ENCODE measurements at places on chromosomes 6 and 20.

GRCh38 chr6:51960419-51960818, 127.0 kb downstream of the PKHD1 start:
- no peak for ATAC-seq

- ATAC-seq: no peak
These were observed 10.6 kb downstream of the ORC3 start for GRCh38 chr6:87600576-87600975.

- no peak for ATAC-seq
These were observed 17.4 kb downstream of the NKX2-2 start for GRCh38 chr20:21496452-21496851.

DNA sequence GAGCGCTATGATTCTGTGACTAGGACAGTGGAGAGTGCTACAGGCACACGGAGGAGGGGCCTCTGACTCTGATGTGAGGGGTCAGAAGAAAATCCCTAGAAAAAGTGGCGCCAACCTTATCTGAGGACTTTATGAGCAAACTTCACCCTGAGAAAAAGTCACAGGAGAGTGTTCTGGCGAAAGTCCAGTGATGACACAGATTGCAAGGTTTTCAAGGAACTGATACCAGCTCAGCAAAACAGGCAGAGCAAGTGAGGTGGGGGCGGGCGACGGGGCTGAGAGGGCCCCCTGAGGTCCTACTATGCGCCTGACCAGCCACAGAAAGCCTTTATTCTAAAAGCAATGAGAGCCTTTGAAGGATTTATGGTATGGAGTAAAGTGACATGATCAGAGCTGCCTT, 73.3 kb downstream of the SLC22A23 start:
- no peak for ATAC-seq

DNA sequence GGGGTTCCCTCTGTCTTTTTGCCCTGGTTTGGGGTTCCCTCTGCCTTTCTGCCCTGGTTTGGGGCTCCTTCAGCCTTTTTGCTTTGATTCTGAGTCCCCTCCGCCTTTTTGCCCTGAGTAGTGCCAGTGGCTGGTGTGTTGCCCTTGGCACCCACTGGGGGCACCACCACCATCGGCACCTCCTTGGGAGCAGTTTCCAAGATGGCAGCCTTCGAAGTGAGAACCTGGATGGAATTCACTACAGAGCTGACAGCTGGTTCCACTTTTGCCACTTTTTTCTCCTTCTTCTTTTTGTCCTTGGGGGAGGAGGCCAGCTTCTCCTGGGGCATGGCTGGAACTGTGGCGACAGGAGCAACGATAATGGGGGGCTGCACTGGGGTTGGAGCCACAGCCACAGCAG, 22.2 kb downstream of the RRBP1 start:
- no peak for ATAC-seq

- ATAC-seq: no peak
These were observed 62.0 kb downstream of the GFOD1 start for GRCh38 chr6:13425270-13425873.

GRCh38 chr20:37108676-37109075, 12.9 kb upstream of the RBL1 start:
- ATAC-seq: no peak

DNA sequence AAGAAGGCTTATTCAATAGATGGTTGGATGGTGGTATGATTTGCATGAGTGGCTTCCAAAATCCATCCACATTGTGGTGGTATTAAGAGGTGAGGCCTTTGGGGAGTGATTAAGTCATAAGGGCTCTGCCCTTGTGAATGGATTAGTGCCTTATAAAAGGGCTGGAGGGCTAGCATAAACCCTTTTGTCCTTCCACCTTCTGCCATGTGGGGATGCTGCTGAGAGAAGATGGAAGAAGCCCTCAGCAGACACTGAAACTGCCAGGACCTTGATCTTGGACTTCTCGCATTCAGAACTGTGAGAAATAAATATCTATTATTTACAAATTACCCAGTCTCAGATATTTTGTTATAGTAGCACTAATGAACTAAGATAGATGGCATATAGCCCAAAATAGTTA, 27.8 kb upstream of the SRPK1 start:
- no peak for ATAC-seq

- ATAC-seq: no peak
These were observed 76.6 kb upstream of the CST7 start for GRCh38 chr20:24872291-24873024.

- ATAC-seq: no peak
These were observed 300.2 kb downstream of the UTRN start for GRCh38 chr6:144585217-144585814.

DNA sequence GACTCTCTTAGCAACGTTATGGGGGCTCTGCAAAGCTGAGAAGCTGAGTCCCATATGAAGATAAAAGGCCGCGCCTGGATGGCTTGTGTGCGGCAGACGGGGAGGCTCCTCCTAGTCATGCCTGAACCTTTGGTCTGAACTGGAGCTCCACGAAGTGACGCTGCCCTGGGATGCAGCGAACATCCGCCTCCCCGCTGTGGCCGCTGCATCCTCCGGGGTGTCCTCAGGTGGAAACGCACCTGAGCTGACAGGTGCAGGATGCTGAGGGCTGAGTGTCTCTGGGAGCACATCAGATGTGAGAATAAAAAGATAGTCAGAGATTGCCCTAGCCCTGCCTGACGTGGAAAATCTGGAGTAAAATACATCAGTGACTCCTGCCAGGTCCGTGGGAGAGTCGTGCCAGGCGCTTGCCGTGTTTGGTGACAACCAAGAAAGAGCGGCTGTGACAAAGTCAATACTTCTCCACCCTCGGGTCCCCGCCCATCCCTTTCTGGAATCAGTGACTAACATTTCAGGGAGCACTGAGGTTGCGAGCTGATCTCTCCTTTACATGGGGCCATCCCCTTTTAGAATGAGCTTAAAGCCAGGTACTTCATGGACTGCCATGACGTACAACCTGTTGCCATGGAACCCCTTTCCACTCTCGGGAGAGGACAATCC, 162.8 kb upstream of the AFDN start:
- no peak for ATAC-seq

DNA sequence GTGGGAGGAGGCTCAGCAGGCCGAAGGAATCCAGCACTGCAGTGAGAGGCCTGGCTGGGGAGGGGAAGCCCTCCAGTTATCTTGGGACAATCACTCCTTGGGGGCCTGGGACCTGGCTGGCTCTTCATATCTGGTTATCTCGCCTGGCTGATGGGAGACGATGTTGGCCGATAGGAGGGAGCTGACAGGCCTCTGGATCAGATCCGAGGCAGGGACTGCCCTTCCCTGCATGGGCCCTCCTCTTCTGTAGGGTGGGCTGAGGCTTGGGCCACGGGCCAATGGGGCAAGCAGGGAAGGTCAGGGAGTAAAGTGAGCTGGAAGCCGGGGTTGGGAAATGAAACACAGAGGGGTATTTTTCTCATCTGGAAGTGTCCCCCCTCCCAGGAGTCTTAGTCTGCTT, 25.2 kb downstream of the MANBAL start:
- no peak for ATAC-seq

DNA sequence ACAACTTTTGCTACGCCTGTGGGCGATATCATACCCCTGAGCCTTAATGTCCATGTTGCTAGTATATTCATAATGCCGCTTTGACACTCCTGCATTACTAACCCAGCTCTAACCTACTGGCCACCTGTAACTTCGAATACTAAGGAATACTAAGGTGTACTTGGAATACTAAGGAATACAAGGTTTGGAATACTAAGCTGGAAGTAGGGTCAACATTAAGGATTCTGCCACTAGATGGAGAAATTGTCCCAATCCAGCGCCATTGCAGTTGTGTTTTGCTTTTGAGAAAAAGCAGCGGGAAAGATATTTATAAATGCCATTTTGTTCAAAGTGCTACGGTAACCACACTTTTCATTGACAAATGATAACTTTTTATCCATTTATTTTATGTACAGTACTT, 10.7 kb downstream of the TBXT start:
- no peak for ATAC-seq

DNA sequence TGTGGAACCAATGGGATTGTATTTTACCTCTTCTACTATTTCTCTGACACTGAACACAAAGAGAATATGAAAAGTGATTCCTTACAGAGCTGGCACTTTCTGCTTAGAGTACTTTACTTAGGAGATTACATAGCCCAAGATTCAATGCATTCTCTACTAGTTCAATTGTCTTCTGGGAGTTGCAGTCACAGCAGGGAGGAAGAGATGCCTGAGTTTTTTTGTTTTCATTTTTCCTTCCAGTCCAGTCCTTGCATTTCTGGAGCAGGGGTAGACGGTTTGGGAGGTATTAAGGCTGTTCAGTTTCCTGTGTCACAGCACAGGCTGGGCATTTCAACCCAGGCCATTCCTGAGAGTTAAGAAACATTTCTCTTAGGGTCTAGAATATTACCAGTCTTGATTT, 42.0 kb upstream of the SLC2A12 start:
- no peak for ATAC-seq

- no peak for ATAC-seq
These were observed 21.1 kb downstream of the EYA2 start for GRCh38 chr20:46915575-46916257.

GRCh38 chr20:23915844-23916243, 36.3 kb upstream of the CST5 start:
- no peak for ATAC-seq

DNA sequence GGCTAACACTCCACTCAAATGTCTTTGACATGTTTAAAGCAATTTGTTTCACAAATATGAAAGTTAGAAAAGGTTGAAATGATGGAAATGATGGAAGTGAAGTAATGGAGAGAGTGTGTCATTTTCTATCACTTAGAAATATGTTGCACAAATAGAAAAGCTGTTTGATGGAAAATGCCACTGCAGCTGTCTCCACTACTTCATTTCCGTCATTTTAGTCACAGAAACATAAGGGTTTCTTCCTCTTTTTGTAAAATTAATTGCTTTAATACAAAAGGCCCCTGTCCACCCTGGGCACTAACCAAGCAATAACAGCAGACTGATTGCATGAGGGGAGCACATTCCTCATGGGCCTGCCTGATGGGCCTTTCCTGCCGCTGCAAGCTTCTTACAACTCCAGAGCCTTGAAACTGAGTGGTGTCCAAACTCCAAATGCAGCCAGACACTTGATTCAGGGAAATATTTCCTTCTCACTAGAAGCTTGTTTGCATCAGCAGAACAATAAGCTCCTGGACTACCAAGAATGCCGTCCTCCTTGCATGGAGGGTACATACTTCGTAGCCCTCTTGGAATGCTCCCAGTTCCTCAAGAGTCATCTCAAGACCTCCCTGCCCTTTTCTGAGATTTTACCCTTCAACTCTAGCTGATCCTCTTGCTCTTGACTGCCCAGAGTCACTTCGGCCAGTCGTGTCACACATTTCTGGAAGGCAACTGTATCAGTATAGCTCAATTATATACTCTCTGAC, 36.1 kb downstream of the F13A1 start:
- ATAC-seq: no peak

- no peak for ATAC-seq
These were observed 192.8 kb downstream of the COL19A1 start for GRCh38 chr6:70059039-70059719.

DNA sequence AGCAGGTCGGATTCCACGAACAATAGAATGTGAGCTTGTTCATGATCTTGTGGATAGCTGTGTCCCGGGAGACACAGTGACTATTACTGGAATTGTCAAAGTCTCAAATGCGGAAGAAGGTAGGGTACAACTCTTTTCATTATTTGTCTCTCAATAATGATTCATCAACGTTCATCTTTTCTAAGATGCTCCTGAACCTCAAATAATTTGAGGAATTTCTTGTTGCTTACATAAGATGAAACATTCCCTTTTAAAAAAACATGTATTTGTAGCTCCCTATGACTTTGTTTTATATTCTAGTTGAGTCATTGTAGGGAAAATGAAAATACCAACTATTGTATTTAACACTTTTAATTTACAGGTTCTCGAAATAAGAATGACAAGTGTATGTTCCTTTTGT, 17.0 kb downstream of the MCM8 start:
- ATAC-seq: no peak

DNA sequence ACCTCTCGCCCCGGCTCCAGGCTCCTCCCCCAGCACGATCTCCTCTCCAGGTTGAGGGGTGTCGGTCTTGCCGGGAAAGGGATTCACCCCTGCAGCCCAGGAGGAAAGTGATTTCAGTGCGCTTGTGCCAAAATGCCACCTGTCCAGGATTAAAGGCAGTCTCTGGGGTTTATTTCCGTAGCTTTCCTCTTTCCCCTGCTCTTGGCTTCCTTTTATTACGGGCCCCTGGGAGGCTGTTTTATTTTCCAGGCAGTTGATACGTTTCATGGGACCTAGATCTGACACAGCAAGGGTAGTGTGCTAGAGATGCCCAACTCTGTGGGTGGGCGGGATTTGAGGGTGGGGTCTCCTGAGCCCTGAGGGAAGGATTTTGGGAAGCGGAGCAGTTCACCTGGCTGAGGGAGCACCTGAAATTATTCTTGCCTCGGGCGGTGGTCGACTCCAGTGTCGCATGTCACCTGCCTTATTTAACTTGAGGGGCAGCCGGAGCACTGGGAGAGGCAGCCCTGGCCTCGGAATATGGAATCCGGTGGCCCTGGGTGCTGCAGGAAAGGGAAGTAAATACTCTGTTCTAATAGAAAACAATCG, 9.5 kb upstream of the NKX2-2 start:
- ATAC-seq: no peak

GRCh38 chr6:129621252-129621651, 88.7 kb downstream of the ARHGAP18 start:
- ATAC-seq: peak; percentile 64

GRCh38 chr6:125932451-125932795, 24.1 kb upstream of the HINT3 start:
- ATAC-seq: no peak

GRCh38 chr6:85134172-85134571, 315.7 kb upstream of the NT5E start:
- ATAC-seq: no peak

DNA sequence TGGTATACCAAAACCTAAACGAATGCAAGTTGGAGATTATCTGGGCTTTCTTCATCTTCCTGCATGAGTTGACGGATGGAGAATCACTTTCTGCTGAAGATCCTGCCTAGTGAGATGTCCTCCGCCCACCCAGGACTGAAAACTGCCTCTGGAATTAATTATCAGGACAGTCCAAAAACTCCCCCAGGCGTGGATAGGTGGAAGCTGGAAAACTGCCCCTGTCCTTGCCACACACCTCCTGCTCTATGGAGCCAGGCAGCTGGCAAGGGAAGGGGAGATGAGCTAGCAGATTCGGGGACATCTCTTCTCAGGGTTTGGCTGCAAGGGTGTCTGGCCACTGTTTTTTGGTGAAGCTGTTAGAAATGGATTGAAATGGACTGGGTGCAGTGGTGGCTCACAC, 89.3 kb upstream of the ZNFX1 start:
- ATAC-seq: no peak

DNA sequence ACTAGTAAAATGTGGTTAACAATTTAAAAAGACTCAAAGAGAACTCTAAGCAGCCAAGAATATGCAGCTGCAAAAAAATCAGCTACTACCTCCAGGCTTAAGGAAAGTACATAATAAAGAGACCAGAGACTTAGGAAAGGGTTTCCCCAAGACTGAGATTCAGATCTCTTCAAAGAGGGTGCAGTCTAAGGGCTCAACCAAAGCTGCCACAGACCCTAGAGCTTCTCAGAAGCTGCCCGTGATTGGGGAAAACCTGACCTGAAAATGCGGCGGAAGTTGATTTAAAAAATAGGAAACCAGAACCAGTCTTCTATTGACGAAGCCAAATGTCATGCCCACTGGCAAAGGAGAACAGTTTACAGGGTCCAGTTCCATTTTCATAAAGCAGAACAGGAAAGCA, 516.8 kb upstream of the MARCKS start:
- no peak for ATAC-seq

All from activated CD4-positive, CD25-positive, alpha-beta regulatory T cell treated with anti-CD3 and anti-CD28 coated beads, Interleukin-2, amount 50 U/mL, for 24 hours (primary cell).